ENCODE measurements at places on chromosomes 12 and 14.
A peak's percentile ranks its signal among the peaks of the same experiment; 100 is the strongest.

- ATAC-seq = no peak
Observed at GRCh38 chr12:41683023-41683422, 461.7 kb downstream of the GXYLT1 start.

DNA sequence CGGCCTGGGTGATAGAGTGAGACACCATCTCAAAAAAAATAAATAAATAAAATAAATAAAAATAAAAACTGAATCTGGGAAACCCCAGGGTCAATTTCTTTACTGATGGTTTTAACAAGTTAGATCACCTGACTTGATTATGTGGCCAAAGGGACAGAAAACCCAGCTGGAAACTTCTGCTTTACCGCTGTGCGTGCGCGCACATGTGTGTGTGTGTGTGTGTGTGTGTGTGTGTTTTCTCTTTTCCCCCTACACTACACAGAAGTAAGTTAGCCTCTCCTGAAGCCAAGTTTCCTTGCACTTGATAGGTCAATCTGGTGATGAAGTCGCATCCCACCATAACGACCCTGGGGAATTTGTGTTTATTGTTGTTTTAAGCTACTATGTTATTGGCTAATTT, 105.3 kb upstream of the AMN1 start:
- no peak for ATAC-seq

DNA sequence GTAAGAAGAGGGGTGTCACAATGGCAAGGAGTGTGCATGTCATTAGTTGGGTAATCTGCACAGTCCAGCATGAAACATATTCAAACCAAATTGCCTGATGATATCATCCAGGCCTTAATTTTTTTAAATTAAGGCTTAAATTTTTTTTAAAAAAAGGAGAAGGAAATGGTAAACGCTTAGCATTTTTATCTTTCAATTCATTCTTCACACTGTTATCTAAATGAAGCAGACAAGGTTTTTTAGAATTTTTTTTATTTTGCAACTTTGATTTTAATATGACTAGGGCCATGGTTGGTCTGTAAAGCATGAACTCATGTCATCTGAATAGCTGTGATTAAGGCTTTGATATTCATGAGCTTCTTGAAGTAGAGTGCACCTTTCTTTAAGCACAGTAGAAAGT, 362.5 kb downstream of the SYT1 start:
- ATAC-seq = no peak

DNA sequence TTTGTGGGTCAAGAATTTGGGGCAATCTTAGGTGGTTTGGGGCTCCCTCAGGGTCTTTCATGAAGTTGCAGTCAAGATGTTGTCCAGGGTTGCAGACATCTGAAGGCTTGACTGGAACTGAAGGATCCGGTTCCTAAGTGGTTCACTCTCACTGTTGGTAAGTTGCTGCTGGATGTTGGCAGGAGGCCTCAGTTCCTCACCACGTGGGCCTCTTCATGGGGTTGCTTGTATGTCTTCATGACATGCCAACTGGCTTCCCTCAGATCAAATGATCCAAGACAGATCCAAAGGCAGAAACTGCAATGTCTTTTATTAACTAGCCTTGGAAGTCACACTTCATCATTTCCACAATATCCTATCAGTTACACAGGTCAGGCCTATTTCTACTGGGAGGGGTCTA, 49.2 kb downstream of the ARF6 start:
- no peak for ATAC-seq

GRCh38 chr14:82390586-82390985, 856.9 kb upstream of the SEL1L start:
- ATAC-seq = no peak

DNA sequence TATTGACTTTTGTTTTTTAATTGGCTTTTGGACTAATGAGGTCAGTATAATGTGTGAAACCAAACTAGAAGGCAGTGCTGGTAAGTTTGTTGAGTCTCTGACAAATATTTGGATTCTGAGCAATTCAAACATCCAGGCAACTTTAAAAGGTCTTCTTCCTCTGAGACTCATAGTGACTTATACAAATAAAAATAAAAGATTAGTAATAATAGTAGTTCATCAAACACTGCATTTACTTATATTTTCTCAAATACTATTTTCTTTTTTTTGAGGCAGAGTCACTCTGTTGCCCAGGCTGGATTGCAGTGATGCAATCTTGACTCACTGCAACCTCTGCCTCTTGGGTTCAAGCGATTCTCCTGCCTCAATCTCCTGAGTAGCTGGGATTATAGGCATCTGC, 337.9 kb downstream of the DAD1 start:
- no peak for ATAC-seq

- ATAC-seq = peak; percentile 87
Observed at GRCh38 chr12:14284184-14284722, 81.2 kb upstream of the ATF7IP start.

GRCh38 chr12:10331642-10332239, 24.1 kb downstream of the KLRD1 start:
- peak; percentile 38 for ATAC-seq

DNA sequence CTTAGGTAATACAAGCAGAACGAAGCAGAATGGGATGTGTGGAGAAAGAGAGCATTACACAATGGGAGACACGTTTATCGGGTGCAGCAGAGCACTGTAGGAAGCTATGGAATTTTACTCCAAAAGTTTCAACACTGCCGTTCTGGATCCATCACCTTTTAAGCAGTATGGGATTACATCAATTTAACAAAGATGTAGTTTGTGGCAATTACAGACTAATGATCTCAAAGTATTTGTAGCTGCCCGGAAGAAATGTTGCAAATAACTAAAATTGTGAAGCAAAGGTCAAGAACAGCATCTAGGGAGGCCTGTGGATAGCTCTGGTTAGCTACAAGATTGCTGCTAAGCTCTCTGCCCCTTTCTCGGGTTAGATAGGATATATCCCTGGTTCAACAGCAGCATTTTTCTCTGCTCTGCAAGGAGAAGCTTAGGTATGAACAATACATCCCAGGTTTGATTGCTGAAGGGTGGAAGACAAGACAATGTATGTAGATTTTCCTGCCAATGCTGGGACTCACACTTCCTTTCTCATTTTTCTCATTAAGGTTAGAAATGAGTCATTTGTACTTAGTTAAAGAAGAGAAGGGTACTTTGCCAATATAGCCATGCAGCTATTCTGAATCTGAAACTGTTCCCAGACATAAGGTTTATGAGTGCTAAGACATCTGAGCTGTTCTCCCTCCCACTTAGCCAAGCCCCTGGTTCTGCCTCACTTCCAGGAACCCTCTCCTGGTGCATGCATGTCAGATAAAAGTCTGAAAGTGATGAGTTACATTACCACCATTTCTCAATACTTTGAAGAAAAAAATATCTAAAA, 75.0 kb upstream of the HIF1A start:
- ATAC-seq = no peak

DNA sequence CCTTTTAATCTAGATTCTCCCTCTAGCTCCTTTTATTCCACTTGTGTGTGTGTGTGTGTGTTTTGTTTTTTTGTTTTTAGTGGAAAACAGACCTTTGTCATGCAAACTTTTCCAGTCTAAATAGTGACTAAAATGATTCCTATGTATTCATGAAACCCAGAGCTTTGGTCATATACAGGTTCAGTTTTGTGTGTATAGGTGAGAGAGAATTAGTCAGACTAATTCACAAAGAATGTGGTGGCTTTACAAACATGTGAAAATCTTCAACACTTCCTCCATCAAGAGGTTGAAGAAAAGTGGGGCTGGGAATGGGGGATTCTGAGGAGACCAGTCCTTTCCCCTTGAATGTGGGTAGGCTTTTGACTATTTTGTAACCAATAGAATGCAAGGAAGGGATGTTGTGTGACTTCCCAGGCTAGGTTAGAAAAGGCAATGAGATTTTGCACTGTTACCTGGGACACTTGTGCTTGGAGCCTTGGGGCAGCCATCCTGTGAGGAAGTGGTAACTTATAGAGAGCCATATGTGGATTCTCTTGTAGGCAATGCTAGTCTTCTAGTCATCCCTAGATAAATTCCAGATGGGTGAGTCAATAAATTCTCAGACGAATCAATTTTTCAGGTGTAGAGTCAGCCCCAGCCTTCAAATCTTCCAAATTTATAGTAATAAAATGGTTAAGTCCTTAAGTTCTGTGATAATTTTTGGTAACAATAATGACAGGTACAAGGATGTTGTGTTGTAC, 236.1 kb downstream of the CEP128 start:
- ATAC-seq = no peak

DNA sequence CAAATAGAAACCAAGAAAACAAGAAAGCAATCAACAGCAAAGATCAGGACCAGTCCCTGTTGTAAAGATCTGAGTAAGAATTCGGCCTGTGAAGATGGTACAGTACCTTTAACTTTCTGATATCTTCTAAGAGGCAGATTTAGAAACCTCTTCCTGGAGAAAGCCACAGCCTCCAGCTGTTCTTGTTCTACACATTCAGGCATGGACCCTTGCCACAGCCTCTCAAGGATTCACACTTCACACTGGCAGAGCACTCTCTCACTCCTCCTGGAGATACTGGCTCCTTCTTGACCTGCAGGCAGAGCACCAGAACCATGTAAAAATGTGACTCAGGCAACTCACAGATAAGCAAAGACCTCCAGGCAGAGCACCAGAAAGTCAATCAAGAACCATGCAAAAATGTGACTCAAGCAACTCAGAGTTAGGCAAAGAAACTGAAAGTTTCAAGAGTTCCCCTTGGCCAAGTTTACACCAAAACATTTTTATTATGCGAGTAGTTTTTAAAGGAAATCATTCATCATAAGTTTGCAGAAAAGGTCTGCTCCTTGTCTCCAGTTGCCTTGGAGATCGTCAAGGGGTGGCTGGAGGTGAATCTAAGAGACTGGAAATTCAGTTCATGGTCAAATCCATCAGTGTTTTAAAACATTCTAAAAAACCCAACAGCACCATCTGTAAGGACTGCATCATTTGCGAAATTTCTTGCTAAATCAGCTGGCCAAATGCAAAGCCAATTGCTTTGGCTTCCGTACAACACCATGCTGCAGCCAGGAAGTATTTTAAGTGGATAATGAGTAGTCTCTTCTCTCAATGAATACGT, 119.3 kb upstream of the MDM1 start:
- ATAC-seq = no peak

DNA sequence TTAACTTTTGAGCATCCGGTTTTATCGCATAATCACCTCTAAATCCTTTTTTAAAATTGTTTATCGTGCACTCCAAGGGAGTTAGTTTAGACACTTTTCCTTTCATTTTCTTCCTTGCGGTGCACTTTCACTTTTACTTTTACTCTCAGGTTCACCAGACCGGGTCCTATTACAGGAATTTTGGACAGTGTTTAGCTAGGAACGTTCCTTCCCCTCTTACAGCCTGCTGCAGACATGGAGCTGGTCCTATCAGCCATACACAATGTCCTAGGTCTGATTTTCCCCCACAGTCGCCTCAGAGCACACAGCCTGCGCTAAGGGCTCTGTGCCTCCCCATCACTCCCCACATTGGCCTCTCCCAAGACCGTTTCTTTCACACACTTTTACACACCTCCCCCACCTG, 103.9 kb downstream of the ALG10 start:
- no peak for ATAC-seq

GRCh38 chr12:113788020-113788856, 177.9 kb downstream of the RBM19 start:
- no peak for ATAC-seq

DNA sequence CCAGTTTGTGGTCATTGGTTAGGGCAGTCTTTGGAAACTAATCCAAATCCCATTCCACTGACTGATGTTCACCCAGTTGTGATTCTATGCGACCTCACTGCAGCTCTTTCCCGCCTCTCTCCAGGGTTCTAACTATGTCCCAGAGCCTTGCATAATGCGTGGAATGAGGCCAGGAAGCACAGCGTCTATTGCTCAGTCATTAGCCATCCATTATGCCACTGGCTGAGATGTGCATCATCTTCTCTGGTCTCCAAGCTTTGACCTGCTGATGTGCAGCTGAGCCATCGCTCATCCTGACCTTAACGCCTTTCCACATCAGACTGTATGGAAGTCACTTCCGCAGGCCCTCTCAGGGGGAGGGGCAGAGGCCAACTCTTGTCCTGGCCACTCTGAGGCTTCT, 115.4 kb upstream of the VRK1 start:
- peak; percentile 82 for ATAC-seq

DNA sequence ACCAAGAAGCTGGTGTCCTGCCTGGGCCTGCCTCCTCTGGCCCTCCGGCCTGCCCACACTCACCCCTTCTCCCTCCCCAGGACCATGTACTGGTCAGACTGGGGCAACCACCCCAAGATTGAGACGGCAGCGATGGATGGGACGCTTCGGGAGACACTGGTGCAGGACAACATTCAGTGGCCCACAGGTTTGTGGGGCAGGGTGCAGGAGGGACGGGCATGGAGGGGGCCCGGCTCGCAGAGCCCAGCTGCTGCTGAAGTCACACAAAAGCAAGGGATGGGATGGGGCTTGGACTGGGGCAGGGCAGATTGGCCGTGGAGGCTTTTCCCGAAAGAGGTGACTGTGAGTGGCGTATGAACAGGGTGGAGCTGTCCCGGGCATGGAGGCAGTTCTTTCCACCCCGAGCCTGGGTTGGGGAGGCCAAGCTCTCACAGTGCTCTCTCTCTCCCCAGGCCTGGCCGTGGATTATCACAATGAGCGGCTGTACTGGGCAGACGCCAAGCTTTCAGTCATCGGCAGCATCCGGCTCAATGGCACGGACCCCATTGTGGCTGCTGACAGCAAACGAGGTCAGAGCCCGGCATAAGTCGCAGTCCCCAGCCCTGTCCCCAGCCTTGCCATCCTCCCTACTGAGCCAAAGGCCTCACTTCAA, 7.8 kb upstream of the NXPH4 start:
- no peak for ATAC-seq

- no peak for ATAC-seq
Observed at GRCh38 chr12:62429457-62429856, 37.2 kb upstream of the MON2 start.

- ATAC-seq = peak; percentile 77
Observed at GRCh38 chr12:74317078-74317601, 220.5 kb upstream of the ATXN7L3B start.

DNA sequence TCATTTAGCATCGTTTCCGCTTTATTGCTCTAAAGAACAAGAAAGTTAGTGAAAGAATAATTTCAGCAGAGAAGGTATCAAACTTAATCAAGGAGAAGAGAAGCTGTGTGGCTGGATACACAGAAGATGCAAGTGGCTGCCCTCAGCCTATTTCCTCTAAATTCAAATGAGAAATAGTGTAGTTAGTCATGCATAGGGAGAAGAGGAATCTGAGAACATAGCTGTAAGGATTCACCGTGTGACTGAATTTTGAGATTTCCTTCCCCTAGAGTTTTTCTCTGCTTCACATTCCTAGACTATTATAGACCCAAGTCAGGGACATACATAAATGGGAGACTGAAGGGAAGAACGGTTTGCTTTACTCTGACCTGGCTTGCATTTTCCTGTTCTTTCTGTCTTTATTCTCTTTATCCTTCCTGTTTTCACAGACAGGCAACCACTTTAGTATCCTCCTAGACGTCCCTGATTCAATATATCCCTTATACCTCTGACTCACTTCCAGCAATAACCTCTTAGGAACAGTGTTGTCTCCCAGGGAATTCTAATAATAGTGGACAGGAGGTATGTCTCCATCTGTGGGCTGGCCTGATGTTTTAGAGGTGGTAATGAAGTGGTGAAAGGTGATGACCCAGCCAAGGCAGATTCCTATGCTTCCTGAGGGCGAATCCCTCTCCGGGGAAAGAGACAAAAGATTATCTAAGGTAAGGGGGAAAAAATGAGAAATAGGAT, 7.0 kb downstream of the RNASE10 start:
- ATAC-seq = no peak

- ATAC-seq = peak; percentile 63
Observed at GRCh38 chr14:91380610-91381371, 36.8 kb downstream of the CCDC88C start.

- ATAC-seq = no peak
Observed at GRCh38 chr12:122921917-122922316, 26.0 kb upstream of the VPS37B start.

- ATAC-seq = peak; percentile 66
Observed at GRCh38 chr14:34875031-34875922, at the start of gene BAZ1A. Gene BAZ1A, minus strand, starts transcription at chr14:34875360. Its CDS starts 756 bp downstream, at chr14:34874604.

Data from motor neuron (in vitro differentiated cells).